ENCODE measurements at places on chromosomes 3 and 15.
A peak's percentile ranks its signal among the peaks of the same experiment; 100 is the strongest.

DNA sequence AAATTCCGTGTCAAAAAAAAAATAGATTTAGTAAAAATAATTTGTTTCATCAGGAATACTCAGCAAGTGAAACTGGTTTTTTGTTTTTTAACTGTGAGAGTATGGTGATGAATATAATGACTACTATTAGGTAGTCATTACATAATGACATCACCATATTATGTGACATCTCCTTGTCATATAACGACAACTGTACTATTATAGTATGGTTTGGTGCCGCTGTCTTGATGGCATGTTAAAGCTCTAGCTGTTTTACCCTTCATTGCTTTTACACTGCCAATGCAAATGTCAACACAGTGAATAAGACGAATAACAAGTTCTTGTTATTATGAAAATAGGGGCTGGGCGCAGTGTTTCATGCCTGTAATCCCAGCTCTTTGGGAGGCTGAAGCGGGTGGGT is 45.6 kb upstream of the FAH start:
- DNase-seq: no peak

- DNase-seq: no peak
Observed at GRCh38 chr3:126960604-126960995, 22.3 kb upstream of the PLXNA1 start.

GRCh38 chr3:60609446-60609845 is 641.8 kb downstream of the FHIT start:
- peak; percentile 29 for DNase-seq

DNA sequence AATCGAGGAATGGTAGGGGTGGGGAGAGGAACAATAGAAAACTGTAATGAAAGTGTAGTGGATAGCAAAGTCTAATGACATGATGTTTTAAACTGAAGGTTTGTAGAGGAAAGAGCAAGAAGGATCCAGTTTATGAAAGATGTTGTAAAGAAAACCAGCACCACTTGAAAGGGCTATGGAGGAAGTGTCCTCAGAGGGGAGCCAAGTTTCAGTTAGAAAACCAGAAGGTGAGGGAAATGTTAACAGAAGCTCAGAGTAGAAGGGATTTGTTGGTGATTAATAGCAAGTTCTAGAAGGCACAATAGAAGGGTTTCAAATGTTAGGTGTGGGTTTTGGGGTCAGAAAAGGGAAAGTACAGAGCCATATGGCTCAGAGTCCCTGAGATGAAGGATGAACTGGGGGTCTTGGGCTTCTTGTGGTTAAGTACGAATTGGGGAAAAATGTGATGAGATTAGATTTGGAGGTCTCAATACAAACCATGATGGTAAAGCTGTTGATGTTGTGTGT is 33.8 kb upstream of the LRRC58 start:
- DNase-seq: no peak

- DNase-seq: no peak
Observed at GRCh38 chr3:159857840-159858239, 130.8 kb upstream of the IL12A start.

- no peak for DNase-seq
Observed at GRCh38 chr3:164657631-164658030, 420.7 kb downstream of the SI start.

- DNase-seq: no peak
Observed at GRCh38 chr3:122318620-122319019, 6.4 kb upstream of the CSTA start.

All from HFFc6 (cell line).